ENCODE measurements at places on chromosomes 2 and 18.

GRCh38 chr2:8170552-8171327 is 511.1 kb upstream of the ID2 start:
- no peak for DNase-seq

- DNase-seq: no peak
These were observed 117.0 kb downstream of the GRB14 start for GRCh38 chr2:164504253-164504652.

GRCh38 chr18:1522249-1522615 is 617.6 kb downstream of the ADCYAP1 start:
- no peak for DNase-seq

DNA sequence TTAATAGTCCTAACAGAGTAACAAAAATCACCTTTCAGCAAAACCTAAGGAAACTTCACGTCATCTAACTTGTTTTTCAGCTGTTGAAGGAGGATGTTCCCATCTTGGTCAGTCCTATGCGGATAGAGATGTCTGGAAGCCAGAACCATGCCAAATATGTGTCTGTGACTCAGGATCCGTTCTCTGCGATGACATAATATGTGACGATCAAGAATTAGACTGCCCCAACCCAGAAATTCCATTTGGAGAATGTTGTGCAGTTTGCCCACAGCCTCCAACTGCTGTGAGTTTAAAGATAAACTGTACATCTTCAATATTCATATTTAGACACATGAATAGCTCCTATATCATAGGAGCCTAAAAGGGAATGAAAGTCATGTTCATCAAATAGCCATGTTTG is 10.5 kb downstream of the COL3A1 start:
- no peak for DNase-seq

DNA sequence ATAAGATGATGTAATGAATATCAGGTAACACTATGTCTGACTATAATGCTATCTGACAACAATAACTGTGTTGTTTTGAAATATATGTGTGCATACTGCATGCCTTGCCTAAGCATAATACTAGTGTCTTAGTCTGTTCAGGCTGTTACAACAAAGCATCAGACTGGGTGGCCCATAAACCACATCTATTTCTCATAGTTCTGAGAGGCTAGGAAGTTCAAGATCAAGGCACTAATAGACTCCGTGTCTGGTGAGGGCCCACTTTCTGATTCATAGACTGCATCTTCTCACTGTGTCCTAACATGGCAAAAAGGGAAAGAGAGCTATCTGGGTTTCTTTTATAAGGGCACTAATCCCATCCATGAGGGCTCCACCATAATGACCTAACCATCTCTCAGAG is 80.1 kb downstream of the SUCLG1 start:
- no peak for DNase-seq

GRCh38 chr2:174158003-174158402 is 90.3 kb downstream of the OLA1 start:
- no peak for DNase-seq

Measured in breast epithelium (tissue), 4 donors.